MV-4-11 (cell line): ENCODE measurements at places on chromosomes 2 and 18.

- no peak for DNase-seq
Observed at GRCh38 chr2:189558516-189559272, 21.9 kb downstream of the SLC40A1 start.

- peak; percentile 35 for DNase-seq
Observed at GRCh38 chr2:11990576-11990975, 244.1 kb downstream of the LPIN1 start.

DNA sequence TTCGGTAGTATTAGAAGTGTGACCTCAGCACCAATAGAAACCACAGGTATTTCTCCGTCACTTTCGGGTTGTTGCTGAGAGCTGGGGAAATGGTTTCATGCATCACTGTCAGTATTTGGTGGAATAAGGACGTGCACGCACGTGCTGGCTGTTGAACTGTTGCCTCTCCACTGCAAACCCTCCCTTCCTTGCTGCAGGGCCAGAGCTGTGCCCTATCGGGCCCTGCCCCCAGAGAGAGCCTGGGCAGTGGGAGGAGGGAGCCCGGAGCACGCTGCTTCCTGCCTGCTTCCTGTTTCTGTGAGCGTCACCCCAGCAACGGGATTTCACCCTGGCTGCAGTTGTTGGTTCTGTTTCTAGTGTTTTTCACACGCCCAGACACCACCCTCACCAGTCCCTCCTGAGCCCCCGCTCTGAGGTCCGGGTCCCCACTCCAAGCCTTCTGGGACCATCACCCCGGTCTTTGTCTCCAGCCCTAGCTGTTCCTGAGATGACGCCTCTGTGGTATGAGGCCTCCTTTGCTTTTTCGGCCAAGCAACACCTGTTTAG, 47.4 kb downstream of the LRRFIP1 start:
- peak; percentile 93 for DNase-seq

GRCh38 chr2:17149945-17150344, 368.3 kb downstream of the RAD51AP2 start:
- DNase-seq: no peak

DNA sequence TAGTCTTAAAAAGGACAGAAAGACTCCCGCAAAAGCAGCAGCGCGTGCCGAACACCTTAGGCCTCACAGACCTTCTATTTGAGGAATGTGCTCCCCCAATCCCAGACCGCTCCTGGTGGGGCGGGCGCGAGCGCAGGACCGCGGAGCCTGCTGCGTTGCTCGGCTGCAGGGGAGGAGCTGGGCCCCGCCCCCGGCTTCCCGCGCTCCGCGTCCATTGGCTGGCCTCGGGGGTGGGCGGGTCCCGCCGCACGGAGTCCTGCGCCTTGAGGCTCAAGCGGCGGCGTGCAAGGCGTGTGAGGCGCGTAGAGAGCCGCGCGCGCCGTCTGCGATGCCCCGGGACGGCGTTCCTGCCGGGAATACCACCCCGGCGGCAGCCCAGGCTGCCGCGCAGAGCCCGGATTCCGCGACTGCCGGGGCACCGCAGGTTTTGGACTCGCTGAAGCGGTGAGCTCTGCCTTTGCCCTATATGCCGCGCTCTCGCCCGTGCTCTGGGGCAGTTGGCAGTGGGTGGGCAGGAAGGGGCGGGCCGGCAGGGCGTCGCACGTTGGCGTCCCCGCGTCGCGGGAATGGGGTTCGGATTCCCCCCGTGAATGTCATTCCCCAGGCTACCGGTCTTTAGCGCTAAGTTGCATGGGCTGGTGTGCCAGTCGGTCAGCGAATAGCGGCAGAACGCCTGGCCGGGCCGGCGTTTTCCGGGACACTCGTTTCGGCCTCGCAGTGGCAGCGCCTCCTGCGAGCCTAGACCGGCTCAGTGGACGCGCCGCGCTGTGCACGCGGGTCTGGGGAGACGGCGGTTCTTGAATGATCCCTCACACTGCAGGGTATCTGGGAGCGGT, 49.6 kb upstream of the PAIP2B start:
- DNase-seq: peak; percentile 81

GRCh38 chr2:65666156-65666725, 233.8 kb upstream of the SPRED2 start:
- DNase-seq: peak; percentile 83

DNA sequence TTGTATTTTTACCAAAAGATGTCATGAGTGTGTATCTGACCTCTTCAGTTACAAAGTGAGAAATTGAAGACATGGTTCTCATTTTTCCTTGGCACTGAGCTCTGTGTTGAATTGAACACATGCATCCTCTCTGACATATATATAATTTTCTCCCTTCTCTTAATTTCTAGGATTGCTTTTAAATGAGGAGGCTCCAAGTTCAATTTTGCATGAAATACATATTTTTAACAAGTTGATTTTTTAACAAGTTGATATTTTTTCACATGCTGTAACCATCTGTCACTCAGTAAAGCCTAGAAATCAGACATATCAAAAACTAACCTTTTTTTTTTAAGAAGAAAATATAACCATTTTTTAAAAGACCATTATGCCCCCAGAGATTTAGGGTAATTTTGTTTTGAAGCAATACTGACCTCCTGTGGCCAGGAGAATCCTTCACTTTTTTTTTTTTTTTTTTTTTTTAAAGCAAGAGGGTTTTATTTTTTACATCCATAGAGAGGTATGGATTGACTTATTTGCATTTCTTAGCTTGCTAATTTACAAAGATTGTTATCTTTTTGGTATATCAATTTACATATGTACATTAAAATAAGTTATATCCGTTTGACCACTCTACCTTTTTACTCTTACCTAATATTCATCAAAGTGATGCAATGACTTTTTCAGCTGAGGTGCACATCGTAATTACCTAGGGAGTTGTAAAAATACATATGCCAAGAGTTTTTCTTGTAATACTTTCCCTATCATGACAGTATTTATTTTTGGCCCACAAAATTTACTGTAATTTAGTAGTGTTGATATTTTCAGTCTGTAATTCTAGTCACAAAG, 161.8 kb downstream of the SOCS6 start:
- DNase-seq: no peak

GRCh38 chr2:25964891-25965290, 17.4 kb downstream of the KIF3C start:
- no peak for DNase-seq

GRCh38 chr2:36733215-36733614, 36.7 kb downstream of the VIT start:
- DNase-seq: no peak

DNA sequence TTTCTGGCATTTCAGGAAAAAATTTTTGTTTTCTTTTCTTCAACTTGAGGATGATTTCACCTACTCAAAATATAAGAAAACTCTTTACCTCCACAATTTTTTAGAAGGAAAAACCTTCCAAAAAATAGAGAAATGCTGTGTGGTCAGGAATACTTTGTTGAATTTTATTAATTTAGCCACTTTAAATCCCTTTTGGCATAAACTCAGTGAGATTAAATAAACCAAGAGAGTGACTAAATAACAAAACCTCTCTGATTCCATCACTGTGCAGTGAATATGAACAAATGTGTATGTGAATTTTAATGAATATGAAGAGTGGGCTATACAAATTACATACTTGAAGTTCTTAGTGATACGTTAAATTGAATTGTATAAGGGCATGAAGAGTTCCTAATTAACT, 25.8 kb upstream of the CYTIP start:
- DNase-seq: no peak

- peak; percentile 28 for DNase-seq
Observed at GRCh38 chr2:127080226-127080937, 26.6 kb downstream of the BIN1 start.

GRCh38 chr2:167943897-167944296, 303.5 kb downstream of the STK39 start:
- no peak for DNase-seq

DNA sequence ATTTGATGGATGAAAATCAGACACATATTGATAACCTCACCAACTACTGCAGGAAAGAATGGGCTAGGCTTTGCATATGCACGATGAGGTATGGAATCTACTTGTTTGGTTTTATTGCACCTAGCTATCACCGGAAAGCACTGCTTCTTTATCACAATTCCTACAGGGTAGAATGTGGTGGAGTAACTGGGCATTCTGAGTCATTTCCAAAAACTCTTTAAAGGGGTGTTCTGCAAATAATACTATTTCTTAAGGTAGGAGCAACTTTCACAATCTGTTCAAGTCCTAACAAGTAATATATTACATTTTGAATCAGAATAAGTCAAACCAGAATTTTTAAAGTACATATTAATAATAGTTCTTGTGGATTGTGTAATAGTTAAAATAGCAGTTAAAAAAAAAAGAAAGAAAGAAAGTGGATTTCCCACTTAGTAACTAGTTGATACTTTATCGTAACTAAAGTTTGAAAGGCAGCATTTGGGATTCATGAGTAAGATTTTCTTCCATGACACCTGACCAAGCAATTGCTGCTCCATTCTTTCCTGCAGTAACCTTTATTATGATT, 40.5 kb downstream of the INO80C start:
- DNase-seq: no peak

DNA sequence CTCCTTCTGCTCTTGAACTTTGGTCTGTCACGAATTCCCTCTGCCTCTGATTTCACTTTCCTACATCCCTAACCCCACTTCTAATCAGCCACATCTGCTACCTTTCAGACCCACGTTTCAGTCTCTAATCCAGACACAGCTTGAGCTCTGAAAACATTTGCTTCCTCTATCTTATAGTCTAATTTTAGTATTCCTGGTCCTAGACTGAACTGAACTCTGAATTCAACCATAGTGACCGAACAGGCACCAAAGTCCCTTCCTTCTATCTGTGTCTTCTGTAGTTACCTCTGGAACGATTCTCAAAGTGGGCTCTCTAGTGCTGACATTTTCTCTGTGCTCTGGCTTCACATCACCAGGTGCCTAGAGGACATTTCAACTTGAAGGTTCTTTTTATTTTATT, 156.2 kb downstream of the PDE11A start:
- no peak for DNase-seq

GRCh38 chr2:60350791-60351190, 202.7 kb downstream of the BCL11A start:
- peak; percentile 82 for DNase-seq

- DNase-seq: no peak
Observed at GRCh38 chr2:174063492-174064092, 98.4 kb upstream of the SP3 start.

DNA sequence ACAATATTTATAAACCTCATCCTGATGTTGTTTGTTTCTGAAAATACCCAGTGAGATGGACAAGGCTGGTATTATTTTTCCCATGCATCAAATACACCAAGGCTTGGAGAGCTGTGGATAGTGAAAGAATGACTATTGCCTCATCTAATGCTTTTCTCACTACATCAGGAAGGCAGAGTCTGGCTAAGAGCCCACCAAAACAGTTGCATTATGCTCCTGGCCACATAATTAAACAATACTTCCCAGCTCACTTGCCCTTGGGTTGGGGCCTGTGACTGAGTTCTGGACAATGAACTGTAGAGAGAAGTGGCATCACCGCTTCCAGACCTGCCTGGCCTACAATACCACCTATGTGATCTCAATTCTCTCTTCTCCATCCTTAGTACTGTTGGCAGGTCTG, 46.4 kb upstream of the REEP1 start:
- DNase-seq: no peak
